Activated gamma-delta T cell (primary cell): ENCODE measurements at places on chromosomes 5 and 9.

DNA sequence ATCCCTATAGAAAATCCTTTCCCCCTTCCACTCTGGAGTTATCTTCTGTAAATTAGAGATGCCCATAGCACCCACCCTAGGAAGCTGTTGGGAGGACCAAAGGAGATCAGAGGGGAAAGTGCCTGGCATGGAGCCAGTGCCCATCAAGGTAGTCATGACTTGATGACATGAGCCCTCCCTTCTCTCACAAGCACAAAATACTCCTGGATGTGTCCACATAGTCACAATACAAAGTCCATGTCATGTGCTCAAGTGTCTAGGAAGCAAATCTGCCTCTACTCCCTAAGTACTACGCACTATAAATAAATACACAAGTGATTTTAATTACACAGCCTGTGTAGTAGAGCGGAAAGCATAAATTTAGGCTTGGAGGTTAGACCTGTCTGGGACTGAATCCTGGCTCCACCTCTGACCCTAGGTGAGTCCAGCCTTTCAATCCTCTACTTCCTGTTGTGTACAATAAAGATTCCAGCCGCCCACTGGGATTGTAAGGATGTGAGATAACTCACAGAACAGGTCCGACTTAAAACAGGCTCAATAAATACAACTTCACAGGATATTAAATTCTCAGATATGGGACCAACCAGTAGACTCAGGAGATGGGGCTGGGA is 30.6 kb downstream of the TTC39B start:
- no peak for DNase-seq

DNA sequence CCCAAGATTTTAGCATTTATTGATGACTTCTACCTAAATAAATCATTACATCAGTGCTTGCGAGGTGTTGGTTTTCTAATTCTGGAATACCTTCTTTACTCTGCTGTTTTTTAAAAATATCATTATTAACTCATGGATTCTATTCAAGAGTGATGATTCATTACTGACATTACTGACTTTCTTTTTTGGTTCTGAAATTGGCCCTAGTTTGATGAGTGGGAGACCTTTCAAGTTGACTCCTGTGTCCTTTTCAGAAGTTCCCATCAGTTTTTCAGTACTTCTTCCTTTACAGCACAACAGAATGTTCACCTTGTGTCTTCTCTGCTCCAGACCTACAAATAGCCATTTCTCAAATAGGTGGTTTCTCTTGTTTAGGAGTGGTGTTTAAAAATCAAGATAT is 114.1 kb downstream of the PCSK5 start:
- DNase-seq, result no peak

- no peak for DNase-seq
Measured at GRCh38 chr9:69466151-69466550, 141.1 kb downstream of the ENTREP1 start.

- no peak for DNase-seq
Measured at GRCh38 chr5:83090169-83090568, 12.8 kb downstream of the XRCC4 start.

DNA sequence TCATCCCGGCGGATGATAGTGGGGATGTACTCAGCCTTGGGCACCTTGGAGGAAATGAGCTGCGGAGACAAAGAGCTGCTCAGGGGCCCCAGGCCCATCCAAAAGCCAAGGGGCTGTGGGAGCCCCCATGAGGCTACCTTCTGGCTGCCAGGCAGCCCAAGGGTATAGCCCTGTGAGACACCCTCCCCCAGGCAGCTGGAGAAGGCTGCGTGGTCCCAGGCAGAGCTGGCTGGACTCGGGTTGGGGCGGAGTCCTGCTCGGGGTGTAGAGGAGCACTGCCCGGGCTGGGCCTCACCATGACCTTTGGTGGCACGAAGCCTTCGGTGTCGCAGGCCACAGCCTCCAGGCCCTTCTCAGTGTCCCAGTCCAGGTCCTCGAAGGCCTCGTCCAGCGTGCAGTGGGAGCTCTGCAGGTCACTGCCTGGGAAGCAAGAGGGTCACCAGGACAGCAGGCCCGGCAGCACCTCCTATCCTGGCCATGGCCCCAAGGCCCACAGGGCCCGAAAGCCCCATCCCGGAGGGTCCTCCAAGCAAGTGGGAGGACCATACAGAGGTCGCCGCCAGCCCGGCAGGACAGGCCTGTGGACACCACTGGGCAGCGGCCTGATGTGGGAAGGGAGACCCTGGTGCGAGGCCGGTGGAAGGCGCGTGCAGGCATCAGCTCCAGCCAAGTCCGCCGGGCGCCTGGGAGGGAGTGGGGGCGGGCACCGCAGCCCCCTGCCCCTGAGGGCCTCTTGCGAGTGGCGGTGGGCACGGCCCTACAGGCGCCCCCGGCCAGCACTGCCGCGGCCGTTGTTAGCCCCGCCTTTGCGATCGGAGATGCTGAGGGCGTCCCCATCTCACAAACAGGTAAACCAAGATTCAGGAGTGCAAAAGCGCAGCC is 6.1 kb downstream of the NSMF start:
- DNase-seq, result no peak

- peak; percentile 19 for DNase-seq
Measured at GRCh38 chr9:129174724-129175514, 3.1 kb downstream of the IER5L start.

GRCh38 chr9:99177576-99178366 is 44.0 kb downstream of the ALG2 start:
- DNase-seq, result no peak
